ENCODE measurements at places on chromosomes 5 and 9. TPM values are rescaled to one million over a fixed set of nuclear protein-coding genes. Genes with fewer than 3 reads are reported as not detected.

BHMT2 gene
- not detected for total RNA-seq

- DNase-seq = no peak
Observed at GRCh38 chr9:9951556-9952160, 661.1 kb downstream of the PTPRD start.

GRCh38 chr9:76873056-76873792, 32.7 kb downstream of the PRUNE2 start:
- no peak for DNase-seq

ZMAT2 gene
- 53.4 TPM for total RNA-seq

LCN2 gene
- not detected for total RNA-seq

GRCh38 chr5:142816531-142817430, 46.6 kb downstream of the ARHGAP26 start:
- DNase-seq = peak; percentile 61

Measured in SK-MEL-5 (cell line).